ENCODE measurements at places on chromosomes 3 and 15.

DNA sequence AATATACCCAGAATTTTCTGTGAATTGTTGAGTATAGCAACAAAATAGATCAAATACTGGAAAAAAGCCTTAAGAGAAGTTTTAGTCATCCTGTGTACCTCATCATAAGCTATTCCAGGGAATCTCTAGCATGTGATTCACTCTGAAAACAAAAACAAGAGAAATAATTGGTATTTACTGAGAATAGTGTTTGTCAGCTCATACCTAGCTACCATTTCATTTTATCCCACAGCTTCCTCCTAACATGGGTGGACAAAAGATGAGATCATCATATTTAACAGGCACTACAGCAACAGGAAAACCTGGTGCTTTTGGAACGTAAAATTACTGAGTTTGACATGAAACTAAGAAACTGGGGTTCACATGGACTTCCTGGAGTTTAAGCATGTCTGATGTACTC, 753.5 kb upstream of the NECTIN3 start:
- no peak for DNase-seq

- DNase-seq = peak; percentile 76
Measured at GRCh38 chr15:75727851-75728715, 15.4 kb upstream of the CSPG4 start.

GRCh38 chr15:40312370-40313158, 4.8 kb upstream of the PLCB2 start:
- DNase-seq = no peak

- no peak for DNase-seq
Measured at GRCh38 chr15:67090297-67091070, 25.1 kb downstream of the SMAD3 start.

All from NB4 (cell line).